Stimulated activated CD4-positive, alpha-beta T cell treated with anti-CD3 and anti-CD28 coated beads, TNF-alpha, amount 100 ng/mL, for 48 hours (primary cell): ENCODE measurements at places on chromosomes 16 and 17.

DNA sequence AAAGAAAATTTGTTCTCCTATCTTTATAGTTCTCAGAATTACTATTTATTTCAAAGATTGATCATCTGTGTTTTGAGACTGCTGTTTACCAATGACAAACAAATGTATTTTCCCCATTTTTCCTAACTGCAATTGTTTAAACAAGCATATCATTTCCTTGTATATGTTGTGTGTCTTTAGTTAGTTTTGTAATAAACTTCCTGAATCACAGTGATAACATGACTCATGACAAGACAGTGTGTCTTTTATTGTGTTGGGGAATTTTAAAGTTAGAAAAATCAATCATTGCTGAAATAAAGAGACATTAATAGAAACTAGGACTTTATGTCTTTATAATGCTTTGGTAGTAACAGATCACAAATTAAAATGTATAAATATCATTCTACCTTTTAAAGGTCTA lies 348.5 kb downstream of the KCNJ2 start:
- no peak for DNase-seq

GRCh38 chr16:23207485-23207884 lies 24.9 kb downstream of the SCNN1G start:
- no peak for DNase-seq

GRCh38 chr17:36592316-36592715 lies 637 bp downstream of the DHRS11 start:
- no peak for DNase-seq

- DNase-seq = no peak
These were observed 10.6 kb downstream of the RBFOX1 start for GRCh38 chr16:7343243-7343642.

DNA sequence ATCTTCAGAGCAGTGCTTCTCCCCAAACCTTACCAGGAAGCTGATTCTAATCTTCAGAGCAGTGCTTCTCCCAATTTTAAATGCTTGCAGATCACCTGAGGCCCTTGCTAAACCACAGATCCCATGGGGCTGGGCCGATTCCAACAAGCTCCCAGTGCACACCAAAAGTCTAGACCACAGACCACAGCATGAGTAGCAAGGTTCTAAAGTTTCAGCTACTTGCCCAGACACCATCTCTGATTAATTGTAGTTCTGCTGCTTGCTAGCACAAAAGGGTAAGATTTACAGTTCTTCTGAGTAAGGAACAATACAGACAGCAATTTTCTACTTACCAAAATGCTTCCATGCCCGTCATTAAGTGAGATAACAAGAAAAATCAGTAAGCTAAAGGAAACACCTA lies 12.2 kb downstream of the CLEC3A start:
- DNase-seq = no peak

DNA sequence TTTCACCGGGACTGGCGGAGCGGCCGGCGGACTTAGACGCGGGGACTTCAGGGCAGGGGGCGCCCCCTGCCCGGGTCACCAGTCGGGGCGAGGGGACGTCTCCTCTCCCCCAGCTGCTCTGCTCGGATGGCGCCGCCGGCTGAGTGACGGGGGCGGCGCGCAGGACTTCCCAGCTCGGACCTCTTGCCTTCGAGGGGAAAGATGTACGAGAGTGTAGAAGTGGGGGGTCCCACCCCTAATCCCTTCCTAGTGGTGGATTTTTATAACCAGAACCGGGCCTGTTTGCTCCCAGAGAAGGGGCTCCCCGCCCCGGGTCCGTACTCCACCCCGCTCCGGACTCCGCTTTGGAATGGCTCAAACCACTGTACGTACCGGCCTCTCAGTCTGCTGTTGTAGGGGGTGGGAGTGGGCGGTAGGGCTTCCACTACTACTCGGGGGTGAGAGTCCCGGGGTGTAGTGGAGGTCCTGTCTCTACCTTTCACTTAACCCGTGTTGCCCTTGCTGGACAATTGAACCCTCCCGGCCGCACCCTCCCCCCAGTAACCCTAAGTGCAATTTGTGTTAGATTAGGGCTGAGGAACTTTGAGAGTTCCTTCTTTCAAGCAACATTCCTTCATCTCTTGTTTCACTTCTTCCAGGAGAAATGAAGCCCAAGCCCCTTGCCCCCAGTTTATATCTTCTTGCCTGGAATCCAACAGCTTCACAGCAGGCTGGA lies 21.9 kb downstream of the GJD3 start:
- no peak for DNase-seq

DNA sequence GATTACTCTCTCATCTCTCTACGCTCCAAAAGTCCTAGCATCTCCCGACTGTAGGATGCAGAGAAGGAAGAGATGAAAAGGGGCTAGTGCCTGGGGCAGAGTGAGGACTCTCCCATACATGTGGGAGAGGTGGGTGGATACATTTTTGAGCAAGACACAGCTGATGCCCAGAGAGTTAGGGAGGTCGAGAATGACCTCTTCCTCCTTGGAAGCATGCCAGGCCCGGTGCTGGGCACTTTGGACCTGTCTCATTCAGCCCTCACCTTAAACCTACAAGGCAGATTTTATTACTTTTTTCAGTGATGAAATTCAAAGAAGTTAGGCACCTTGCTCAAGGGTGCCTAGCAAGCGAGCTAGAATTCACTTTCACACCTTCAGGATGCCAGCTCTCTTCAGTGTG lies 38.2 kb downstream of the WSCD1 start:
- DNase-seq = no peak
